ENCODE measurements at places on chromosomes 7 and 10.

DNA sequence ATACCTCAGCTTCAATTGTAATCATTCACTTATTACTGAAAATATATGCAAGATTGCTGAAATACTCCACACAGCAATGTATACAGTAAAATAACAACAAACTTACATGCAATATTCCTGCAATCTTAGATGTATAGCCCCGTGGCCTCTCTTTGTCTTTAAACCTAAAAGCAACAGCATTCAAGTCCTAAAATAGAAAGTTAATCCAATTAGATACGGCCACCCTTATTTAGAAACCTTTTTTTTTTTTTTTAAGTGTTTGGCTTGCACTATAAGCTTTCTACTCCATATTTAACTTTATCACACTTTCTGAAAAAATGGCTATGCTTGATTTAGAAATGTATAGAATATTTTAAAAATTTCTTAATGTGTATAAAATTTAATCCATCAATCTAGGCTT is 67.6 kb downstream of the IDE start:
- no peak for ATAC-seq

DNA sequence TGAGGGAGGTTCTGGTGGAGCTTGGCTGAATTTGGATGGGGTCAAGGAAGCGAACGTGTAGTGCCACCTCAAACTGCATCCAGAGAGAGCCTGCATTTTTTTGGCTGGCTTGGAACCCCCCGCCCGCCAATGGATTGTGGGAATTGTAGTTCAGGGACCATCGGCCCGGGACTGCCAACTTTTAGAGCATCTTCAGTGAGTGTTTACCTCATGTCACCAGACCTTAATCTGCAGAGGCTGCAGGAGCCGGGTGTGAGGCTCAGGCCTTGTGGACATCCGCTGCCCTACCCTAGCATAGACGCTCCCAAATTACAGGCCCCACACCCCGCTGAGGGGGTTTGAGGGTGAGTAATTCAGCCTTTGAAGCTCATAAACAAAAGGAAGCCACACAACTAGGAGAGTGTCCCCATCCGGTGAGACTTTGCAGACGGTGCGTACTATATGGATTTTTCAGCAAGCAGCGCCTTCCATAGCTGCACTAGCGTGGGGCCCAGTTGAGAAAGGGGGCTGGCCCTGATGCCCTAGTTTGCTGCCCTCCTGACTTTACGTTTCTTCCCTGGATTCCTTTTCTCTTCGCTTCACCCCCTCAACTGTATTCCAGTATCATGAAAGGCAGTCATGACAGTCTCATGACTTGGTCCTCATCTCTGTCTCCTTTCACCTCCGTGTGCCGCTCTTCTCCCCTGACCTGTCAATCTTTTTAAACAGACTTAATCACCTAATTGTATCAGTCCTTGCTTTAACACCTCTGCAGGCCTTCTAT is 717 bp downstream of the CNPY4 start:
- ATAC-seq: peak; percentile 68

DNA sequence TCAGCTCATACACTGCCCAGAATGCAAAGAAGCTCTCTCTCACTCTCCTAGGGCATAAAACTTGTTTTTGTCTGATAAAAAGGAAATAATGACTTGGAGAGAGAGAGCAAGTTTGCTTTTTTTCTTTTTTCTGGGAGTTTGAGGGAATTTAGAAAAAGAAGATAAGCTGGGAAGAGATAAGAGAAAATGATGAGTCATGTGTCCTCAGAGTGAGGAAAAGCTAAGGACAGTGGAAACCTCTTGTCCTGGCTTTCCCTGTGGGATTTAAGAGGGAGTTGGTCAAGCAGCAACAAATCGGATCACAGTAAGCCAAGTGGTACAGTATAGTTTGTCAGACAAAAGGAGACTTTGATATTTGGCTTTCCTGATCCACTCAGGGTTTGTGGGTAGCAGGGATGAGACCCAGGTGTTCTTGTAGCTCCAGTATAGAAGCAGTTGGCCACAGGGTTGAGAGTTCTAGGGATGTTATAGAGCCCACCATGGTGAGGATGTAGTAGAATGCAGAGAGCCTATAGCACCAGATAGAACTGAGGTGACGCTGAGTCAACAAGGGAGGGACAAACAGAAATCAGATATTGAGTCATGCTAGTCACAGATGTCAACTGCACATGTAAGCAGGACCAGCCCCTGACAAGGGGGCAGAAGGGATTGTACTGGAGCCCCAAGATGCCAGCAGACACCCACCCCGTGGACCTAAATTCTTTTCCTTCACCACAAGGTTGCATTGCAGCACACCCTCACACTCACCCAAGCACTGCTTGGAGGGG is 219.3 kb upstream of the TAC1 start:
- ATAC-seq: no peak

- peak; percentile 33 for ATAC-seq
These were observed 151.8 kb downstream of the SFMBT2 start for GRCh38 chr10:7258948-7259523.

GRCh38 chr10:68332259-68333057 is at the start of gene PBLD:
PBLD (minus strand) TSS chr10:68332928; CDS start chr10:68306844, 26,084 bp downstream.
- peak; percentile 5 for ATAC-seq

DNA sequence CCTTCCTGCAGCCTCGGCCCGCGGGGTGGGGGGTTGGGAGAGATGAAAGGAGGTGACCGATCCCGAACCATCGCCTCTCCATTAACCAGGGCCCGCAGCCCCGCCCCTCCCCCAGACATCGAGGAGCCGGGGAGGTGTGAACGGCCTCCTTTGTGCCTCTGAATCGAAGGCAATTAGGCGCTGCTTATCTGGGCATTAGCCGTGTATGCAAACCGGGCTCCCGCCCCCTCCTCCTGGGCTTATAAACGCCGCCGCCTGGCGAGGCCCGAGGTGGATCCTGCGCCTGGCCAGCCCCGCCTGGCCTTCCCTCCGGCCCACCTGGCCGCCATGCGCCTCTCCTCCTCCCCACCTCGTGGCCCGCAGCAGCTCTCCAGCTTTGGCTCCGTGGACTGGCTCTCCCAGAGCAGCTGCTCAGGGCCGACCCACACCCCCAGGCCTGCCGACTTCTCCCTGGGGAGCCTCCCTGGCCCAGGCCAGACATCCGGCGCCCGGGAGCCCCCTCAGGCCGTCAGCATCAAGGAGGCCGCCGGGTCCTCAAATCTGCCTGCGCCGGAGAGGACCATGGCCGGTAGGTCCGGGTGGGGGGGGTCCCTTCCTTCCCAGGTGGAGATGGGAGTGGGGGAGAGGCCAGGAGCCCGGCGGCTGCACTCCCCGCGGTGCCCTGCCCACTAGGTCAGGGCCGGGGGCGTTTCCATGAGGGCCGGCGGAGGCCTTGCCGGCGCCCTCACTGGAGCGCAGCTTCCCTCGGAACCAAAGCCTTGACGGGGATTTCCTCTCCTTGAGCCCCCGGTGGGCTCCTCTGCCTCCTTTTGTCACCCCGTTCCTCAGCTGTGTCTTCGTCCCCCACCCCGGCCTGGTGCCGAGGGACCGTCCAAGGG is at the start of gene VENTX:
VENTX (plus strand) TSS at position 268 of the 878 bp plus-strand sequence; CDS start at position 328, 60 bp downstream.
- ATAC-seq: no peak

DNA sequence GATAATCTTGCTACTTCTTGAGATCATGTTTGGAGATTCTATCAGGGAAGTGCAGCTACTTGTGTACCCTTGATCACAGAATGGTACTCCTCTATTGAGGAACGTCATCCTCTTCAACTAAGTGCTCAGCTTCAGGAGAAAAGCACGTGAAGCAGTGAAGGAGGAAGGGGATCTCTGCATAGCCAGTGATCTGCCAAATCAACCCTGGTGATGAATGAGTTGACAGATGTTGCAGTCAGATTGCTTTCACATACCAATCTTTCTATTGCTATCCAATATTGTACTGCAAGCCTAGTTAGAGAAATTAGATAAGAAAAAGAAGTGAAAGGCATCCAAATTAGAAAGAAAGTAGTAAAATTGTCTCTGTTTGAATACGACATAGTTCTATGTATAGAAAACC is 309.4 kb downstream of the TWIST1 start:
- no peak for ATAC-seq

GRCh38 chr7:94511718-94512117 is 2.1 kb downstream of the CASD1 start:
- no peak for ATAC-seq

- ATAC-seq: no peak
These were observed 13.7 kb upstream of the SAMD8 start for GRCh38 chr10:75097666-75098285.
